ENCODE measurements at places on chromosomes 1 and 21. TPM values are rescaled to one million over a fixed set of nuclear protein-coding genes. Genes with fewer than 3 reads are reported as not detected.
A peak's percentile ranks its signal among the peaks of the same experiment; 100 is the strongest.

- no peak for DNase-seq
These were observed 2.8 kb downstream of the KCNQ4 start for GRCh38 chr1:40786171-40786994.

Gene AQP10
- not detected for total RNA-seq

GRCh38 chr21:33801424-33802405 lies 113.9 kb downstream of the ATP5PO start:
- DNase-seq = peak; percentile 93

GRCh38 chr1:92168657-92169056 lies 49.1 kb upstream of the C1orf146 start:
- DNase-seq = no peak

- DNase-seq = no peak
These were observed 228.2 kb upstream of the KCNK2 start for GRCh38 chr1:214854126-214854875.

DNA sequence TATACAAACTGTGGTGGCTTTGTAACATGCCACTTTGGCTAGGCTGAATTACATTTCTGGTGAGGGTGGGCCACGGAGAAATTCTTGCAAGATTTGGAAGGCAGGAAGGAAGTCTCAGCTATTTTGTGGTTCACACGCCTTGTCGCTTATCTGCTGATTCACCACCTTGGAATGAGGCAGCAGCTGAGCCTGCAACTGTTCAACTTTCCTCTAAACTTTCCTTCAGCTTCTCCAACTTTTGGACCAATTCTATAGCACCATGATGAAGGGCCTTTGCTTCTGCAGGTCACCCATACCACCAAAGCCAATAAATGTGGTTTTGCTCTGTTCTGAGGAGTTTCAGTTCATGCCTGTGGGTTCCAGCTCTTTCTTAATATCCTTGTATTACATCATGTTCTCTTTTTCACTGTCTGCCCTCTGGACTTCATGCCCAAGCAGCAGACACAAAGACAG lies 337.6 kb upstream of the SNX7 start:
- peak; percentile 98 for DNase-seq

- DNase-seq = peak; percentile 77
These were observed 98.1 kb downstream of the KCTD3 start for GRCh38 chr1:215665215-215665614.

Gene ATP6V1G3
- total RNA-seq = not detected

DNA sequence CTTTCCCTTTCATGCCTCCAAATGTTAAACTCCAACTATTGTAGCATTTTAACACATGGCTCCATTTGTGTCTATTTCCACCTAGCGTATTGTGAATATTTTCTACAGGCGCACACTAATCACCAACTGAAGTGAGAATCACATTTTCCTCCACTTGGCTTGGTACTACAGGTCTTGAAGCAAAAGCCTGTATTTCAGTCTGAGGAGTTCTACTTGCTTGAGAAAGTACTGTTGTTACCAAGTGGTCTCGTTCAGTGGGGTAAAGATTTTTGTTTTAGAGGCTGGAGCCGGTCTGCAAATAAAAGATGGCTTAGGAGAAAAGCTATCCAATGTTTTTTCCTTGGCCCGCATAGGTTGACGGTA lies 550 bp upstream of the PTBP2 start:
- DNase-seq = no peak

- DNase-seq = no peak
These were observed 78.6 kb downstream of the PCSK9 start for GRCh38 chr1:55117941-55118340.
